ENCODE measurements at places on chromosomes 7 and 10.

DNA sequence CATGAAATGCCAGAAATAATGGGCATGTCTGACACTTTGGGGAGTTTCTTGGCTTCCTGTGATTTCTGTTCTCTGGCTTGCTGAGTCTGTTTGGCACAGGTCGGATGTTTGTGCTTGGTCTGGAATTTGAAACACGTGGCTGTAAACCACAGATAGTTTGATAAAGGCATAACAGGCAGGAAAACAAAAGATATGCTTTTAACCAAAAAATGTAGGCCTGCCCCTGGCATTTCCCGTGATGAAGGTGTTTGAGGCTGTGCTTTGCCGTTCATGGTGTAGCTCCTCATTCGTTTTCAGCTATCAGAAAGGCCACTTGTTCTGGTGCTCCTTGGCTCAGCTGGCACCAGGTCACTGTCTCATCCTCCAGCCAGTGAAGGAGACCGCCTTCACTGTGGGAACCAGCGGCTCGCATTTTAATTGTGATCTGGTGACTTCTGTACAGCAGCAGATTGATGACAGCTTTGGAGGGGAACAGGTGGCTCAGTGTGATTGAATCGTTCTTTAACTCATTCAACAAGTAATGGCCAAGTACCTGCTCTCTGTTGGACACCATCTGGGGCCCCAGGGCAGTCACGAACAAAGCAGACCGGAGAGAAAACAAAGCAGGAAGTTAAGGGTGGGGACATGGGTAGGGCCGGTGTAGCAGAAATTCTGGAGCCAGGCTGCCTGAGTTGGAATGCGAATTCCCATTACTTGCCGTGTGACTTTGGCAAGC lies 111.5 kb downstream of the CCNY start:
- peak; percentile 23 for DNase-seq

DNA sequence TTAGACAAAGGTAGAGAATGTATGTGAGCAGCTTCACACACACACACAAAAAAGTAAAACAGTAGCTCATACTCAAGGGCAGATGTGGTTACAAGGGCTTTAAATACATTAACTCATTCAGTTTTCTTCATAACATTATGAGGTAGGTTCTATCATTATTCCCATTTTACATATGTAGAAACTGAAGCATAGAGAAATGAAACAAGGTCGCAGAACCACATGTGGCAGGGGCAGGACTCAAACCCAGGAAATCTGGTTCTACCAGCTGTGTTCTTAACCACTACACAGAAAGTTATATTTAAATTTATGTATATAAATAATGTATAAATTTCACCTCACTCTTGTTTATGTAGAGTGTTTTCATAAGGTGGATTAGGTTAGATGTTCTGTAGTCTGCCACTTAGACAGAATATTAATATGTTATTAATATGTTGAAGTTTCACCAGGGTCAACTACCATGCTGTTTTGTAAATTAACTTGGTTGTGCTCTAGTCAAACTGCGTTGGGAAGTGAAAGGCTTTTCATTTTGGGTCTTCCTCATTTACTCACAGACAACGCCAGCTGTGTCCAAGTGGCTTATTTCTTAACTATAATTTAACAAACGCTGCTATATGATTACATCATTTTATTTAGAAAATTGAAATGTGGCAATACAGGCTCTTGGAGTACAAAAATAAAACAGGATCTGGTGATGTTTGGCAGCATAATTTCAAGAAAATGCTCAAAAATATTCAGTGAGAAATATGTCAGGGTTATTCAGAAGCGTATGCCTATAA lies 138.4 kb downstream of the MDFIC start:
- DNase-seq = no peak

DNA sequence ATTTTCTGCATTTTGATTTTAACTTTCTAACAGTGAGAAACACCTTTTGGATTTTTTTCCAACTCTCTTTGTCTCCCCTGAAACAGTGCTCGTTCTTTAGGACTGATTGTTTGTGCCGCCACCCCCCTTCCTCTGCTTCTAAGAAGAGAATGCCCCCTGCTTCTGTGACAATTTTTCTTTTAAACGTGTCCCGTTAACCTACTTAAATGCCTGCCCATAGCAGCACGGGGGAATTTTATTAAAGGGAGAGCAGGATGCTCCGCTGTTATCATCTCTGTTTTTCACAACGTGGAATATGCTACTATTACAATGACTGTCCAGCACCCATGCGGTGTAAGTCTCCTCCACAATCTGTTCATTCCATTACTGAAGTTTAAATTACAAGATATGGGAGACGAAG lies 67.8 kb downstream of the SVIL start:
- no peak for DNase-seq

DNA sequence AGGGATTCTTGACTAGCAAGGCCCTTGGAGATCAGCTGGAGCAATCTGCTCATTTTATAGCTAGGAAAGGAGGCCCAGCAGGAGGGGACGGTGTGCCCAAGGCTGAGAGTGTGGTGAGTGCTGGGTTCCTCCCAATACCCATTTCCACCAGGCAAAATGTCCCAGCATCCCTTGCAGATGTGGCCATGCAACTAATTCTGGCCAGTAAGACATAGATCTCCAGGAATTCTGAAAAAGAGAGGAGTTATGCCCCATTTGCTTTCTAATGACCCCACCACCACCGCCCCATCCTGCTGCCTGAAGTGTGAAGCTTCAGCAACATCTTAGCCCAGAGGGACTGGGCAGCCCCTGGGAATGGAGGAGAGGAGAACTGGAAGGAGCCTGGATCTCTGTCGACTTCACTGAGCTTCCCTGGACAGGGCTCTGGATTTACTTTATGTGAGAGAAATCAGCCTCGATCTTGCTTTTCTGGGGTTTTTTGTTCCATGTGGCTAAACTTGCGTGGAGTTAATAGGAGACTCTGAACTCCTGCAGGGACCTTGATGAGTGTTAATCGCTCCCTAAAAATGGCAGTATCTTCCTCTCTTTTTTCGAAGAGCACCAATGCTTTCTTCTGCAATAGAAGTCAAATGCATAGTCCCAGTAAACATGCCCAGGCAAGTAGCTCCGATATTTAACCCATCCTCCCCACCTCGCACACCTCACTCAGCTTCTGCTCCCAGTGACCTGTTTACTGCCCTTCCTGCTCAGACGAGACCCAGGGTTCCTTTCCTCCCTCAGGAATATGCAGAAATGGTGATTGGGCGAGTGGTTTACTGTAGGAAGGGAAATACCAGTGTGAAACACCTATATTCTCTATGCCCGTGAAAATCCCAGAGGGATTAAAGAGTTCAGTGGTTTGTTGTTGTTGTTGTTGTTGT lies 127.5 kb upstream of the GPR26 start:
- DNase-seq = no peak

DNA sequence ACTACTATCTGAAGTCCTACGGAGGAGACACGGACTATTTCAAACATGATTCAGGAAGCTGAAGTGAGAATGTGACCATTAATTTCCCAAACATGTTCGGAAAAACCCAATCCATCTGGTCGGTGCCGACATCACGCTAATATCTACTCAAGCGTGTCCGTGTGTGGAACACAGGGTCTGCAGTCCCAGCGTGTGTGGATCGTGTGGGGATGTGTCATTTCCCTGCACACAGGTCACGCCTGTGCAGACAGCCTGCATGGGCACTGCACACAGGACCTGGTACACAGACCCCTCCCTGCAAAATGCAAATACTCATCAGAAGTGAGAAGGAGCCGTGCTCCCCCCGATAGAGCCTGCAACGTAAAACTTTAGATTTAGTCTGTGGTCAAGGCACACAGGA lies 57.8 kb downstream of the CARD11 start:
- no peak for DNase-seq

DNA sequence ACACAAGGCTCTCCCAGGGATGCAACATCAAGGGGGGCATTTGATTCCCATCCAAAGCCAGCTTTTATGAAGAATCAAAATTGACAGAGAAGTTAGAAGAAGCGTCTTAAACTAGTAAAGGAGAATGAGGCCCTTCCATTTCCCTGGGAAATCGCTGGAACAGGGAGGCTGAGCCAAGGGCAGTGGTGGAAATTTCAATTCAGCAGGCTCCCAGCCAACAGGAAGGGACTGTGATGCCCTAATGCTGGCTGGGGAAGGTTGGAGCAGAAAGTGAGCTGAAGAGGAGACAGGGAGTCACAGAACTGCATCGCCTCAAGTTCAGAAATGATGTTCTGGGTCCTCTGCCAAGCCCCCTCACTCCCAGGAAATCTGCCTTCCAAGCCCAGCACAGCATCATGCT lies 517.3 kb downstream of the GRID1 start:
- no peak for DNase-seq

GRCh38 chr7:73978661-73979563 lies 49.1 kb upstream of the ELN start:
- DNase-seq = peak; percentile 53

DNA sequence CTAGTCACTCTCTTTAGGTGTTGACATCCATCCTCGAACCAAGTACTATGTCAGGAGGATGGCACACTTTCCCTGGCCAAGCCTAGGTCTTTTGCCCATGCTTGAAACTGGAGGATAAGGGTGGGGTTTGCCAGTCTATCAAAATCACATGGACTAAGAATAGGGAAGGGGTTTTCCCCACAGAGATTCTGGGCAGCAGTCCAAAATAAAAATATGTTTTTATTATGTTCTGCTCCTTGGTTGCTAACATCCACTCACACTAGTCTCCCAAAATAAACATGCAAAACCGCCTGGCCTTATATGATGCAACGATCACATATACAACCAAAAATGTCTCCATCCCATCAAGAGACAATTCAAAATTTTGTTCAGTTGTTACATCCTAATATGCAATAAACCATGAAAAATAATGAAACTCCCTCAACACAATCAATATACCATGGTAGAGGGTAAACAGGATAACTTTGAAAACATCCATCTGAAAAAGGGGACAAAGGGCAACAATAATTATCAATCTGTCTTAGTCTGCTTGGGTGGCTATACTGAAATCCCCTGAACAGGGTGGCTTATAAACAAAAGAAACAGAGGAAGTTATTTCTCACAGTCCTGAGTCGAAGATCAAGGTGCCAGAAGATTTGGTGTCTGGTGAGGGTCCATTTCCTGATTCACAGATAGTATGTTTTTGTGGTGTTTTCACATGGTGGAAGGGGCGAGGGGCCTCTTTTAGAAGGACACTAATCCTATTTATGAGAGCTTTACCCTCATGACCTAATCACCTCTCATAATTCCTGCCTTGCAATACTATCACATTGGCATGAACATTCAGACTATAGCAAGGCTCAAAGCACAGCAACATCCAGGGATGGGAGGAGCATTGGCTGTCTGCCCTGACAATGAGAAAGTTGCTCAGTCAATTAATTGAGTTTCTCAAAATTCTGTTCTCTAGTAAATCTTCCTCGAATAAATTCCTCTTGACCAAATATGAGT lies 159.3 kb downstream of the ETV1 start:
- no peak for DNase-seq

GRCh38 chr10:98748298-98748697 lies 301.6 kb upstream of the HPS1 start:
- DNase-seq = peak; percentile 24

DNA sequence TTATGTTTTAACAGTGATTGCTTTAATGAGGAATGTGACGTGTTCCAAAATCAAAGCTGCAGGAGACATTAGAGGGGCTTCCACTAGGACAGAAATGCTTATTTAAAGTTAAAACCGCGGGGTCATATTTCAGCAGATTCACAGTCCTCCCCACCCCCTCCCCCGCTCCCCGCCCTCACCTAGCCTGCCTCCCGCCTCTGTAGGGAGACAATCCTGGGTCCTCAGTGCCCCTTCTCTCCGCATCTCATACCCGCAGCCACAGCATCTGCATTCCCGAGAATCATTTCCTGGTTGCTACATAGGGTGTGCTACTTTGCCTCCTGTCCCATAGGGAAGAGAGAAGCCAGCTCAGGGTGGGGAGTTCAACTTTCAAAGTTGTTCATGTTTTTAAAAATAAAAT lies 3.1 kb upstream of the DRGX start:
- DNase-seq = no peak

DNA sequence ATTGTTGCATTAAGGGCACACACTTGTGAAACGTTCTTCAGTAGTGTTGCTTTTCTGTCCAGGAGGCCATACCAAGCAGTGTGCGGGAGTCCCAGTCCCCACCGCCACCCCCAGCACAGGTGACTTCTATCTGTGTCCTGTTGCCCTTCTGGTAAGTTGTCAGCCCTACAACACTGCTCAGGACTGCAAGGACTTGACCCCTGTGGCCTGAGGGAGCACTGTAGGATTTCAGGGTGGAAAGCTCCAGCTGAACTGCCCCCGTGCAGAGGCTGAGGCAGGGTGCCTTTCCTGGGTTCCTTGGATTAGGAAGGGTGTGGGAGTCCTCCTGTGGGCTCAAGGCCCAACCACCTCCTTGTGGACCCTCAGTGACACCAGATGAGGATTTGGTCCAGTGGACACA lies 26.8 kb upstream of the ZNF488 start:
- DNase-seq = no peak

- DNase-seq = no peak
These were observed 14.6 kb downstream of the PLAU start for GRCh38 chr10:73925539-73925938.

DNA sequence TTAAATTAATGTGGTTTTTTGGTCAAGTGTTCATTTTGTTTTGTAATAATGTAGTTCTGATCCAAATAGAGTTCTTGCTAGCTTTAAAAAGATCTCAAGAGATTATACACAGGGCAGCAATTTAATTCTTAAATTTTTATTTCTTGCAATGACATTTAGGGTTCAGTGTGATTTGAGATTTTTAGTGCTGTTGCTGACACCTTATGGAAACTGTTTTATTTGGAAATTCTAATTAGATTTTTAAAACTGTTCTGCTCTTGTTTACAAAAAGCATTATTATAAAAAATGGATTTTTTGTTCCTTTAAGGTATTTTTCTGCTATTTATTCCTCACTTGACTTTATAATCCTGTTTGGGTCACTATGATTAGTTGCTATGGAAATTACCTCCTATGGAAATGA lies 72.1 kb downstream of the RTKN2 start:
- DNase-seq = no peak

GRCh38 chr10:97153270-97153850 lies 32.4 kb downstream of the SLIT1 start:
- DNase-seq = no peak

GRCh38 chr10:118343115-118343514 lies 991 bp upstream of the FAM204A start:
- no peak for DNase-seq

DNA sequence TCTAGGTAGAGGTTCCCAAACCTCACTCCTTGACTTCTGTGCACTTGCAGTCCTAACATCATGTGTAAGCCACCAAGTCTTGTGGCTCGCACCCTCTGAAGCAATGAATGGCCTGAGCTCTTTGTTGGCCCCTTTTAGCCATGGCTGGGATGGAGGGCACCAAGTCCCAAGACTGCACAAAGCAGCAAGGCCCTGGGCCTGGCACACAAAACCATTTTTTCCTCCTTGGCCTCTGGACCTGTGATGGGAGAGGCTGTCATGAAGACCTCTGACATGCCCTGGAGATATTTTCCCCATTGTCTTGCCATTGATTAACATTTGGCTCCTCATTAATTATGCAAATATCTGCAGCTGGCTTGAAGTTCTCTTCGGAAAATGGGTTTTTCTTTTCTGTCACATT lies 60.3 kb upstream of the MALRD1 start:
- DNase-seq = no peak

GRCh38 chr10:110498087-110498981 lies 627 bp downstream of the DUSP5 start:
- DNase-seq = peak; percentile 67

- DNase-seq = peak; percentile 3
These were observed 182.5 kb downstream of the SKAP2 start for GRCh38 chr7:26681819-26682418.
